ENCODE measurements at places on chromosomes 12 and 14.

DNA sequence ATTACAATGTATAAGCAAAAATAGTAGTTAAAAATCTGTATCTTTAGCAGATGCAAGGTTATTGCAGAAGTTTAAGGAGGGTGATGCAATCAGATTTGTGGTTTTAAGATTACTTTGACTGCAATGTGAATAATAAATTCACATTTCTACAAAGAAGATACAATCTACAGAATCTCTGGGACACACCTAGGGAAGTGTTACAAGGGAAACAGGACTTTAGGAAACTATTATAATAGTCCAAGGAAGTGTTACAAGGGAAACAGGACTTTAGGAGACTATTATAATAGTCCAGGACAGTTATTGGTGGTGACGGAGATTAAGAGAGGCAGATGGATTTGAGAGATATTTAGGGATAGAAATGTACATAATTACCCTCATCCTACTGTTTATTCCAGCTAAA is 154.4 kb upstream of the GARIN6 start:
- DNase-seq = no peak

DNA sequence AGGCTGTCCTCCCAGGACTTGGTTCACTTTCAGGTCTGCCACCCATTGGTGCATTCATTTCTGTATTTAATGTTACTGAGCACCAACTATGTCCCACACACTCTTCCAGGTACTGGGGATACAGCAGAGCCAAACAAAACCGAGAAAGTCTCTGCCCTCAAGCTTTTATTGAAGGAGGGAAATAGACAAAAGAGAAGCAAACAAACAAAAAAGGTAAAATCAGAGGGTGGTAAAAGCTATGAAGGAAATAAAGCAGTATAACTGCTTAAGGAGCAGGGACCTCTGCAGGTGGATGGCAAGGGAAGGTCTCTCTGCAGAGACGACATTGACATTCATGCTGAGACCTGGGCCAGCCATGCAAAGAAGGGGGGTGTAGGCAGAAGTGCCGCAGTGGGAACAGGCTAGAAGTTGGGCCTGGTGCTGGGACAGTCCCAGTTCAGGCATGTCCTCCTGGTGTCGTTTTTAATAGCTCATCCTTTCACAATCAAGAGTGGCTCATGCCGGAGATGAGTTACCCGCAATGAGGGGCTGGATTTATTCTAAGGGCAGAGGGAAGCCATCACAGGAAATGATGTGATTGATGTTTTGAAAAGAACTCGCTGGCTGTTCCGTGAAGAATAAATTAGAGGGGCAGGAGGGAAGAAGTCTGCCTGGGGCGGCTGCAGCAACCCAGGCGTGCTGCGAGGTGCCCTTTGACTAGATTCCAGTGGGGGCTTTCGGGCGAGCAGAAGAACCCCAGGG is 72.8 kb downstream of the IRF2BPL start:
- DNase-seq = peak; percentile 85

GRCh38 chr14:35122696-35123387 is 490 bp downstream of the PRORP start:
- DNase-seq = peak; percentile 32

DNA sequence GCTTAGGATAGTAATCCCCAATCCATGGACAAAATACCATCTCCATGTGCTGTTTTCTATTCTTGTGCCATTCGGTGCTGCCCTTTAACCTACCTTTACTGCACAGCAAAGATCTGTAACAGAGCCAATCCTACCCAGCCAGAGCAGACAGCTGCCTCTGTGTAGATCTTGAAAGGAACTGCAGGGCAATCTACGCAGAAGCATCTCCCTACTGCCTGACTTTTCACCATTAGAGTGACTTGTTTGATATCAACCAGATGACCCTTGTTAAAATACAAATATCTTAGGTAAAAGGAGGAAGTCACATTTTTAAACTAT is 33.9 kb upstream of the PPM1A start:
- DNase-seq = no peak

GRCh38 chr12:89899651-89900050 is 191.0 kb upstream of the ATP2B1 start:
- DNase-seq = no peak

DNA sequence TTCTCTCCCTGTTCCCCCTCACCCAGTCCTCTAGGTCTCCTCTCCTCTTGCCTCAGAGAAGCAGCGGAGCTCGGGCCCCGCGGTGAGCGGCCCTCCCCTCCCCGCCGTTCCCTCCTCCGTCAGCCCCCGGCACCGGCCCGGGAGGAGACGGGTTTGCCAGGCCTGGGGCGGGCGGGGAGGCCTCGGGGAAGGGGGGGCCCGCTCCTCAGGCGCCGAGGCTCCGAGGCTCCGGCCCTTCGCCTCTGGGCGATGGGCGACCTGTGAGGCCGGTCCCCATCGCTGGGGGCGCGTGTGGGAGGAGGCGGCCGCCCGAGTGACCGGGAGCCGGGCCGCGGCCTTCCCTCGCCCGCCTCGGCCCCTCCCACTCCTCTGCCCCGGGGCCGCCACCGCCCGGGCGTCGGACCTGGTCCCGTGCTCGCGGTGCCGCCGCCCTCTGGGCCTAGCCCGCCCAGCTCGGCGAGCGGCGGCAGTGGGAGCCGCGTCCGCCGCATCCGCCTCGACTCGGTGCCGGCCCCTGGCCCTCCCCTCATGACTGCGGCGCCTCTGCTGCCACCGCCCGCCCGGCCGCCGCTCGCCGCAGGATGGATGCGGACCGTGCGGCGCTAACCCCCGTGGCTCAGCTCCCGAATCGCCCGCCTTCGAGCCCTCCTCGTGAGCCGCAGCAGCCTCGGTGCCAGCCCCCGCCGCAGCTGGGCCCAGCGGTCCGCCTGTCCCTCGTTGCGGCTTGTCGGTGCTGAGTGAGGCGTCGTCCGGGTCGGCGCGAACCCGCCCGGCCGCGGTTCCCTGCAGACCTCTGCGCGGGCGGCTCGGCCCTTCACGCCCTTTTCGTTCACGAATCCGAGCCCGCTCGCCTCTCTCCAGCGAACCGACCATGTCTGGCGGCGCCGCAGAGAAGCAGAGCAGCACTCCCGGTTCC is 574 bp downstream of the WNK1 start:
- DNase-seq = no peak

DNA sequence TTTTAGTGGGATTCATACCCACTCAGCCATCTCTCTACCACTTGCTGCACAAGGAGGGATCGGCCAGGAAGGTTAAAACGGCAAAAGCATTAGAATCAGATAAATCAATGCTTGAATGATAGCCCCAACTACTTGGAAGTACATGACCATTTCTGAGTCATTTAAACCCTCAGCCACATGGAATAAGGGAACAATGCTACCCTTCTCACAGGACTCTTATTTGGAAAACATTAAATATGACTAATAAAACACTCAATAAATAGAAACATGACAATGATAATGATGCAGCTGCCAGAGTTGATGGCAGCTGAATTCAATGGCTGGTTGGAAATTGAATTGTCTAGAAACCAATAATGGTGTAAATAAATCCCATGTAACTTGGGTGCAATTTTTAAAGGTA is 165.4 kb downstream of the FLRT2 start:
- DNase-seq = no peak

DNA sequence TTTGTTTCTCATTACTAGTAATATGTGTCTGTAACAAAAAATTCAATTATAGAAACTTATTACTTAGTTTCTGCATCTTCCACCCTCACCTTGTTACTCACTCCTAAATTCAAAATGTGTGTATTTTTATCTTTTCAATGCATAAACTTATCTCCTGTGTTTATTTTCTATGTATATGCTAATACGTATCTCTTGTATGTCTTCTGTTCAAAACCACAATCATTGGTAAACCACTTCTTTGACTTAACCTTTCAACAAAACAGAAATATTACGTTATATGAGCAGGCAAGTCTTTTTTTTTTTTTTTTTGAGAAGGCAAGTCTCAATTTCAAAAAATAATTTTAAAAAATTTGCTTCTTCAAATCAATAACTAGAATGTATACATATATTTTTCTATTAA is 39.2 kb upstream of the RPH3A start:
- no peak for DNase-seq

DNA sequence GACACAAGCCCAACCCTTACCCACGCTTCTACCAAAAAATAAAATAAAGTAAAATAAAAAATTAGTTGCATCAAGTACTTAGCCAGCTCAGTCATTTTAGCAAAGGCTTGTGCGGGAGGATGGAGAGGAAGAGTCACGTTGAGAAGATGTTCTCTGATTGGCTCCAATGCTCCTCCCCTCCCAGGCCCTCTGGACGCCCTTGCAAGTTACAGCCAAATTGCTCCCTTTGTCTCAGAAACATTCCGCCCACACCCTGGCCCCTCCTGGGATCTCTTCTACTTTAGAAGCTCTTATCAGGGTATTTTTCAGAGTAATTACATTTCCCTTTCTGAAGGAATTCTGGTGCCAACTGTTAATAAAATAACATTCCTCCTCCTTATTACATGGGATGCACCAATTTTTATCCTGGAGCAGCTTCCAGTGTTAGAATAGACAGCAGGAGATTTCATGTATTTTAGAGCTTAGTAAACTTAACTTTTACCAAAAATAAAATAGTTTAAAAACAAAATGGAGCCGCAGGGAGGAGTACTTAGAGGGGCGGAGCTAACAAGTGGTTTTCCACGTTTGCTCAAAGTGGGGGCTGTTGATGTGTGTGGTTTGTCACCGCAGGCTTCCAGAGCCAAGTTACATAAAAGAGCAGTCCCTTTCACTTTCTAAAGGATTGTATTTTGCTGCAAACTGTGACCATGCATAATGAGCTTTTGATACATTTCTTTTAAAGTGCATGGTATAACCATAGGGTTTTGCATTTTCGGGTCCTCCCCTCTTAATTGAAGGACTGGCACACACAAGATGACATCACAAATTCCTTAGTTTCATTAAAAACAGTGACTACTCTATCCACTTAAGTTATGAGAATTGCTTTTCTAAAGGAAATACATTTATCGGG is 71.7 kb upstream of the RAP1B start:
- DNase-seq = peak; percentile 66

- no peak for DNase-seq
These were observed 75.0 kb downstream of the BICD1 start for GRCh38 chr12:32181498-32182175.

DNA sequence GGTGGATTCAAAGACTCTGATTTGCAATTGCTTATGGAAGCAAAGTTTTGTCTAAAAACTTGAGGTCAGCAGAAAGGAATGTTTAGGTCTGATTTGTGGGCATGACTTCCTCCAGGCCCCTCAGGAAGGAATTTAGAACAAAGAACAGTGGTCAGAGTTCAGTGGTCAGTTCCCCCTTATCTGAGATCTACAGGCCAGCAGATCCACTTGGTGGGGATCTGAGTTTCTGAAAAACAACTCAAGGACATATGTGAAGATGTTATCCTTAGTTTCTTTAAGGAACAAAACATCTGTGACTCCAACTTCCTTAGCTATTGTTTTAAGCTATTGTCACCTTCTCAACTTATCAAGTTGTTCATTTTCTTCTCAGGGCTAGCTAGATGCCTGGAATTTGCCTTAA is 28.0 kb upstream of the NAA30 start:
- no peak for DNase-seq

DNA sequence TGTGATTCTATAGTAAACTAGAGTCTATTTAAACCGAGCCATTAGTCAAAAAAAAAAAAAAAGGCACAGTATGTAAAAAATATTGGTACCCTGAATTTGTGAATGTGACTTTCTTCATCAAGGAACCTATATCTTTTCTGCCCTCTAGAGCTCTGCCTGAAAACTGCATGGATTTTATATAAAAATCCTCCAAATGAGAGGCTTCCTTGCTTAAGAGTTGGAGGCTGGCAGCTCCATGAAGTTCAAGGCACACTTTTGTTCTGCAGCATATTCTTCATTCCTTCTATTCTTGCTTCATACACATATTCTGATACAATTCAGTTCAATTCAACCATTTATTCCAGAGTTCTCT is 23.1 kb upstream of the NKX2-8 start:
- no peak for DNase-seq

GRCh38 chr12:80443974-80444666 is at the start of gene PTPRQ:
Gene PTPRQ, plus strand, starts transcription at chr12:80444235. Its CDS starts 111 bp downstream, at chr12:80444346.
- DNase-seq = no peak

GRCh38 chr12:75635606-75636444 is 124.4 kb upstream of the KRR1 start:
- DNase-seq = no peak

DNA sequence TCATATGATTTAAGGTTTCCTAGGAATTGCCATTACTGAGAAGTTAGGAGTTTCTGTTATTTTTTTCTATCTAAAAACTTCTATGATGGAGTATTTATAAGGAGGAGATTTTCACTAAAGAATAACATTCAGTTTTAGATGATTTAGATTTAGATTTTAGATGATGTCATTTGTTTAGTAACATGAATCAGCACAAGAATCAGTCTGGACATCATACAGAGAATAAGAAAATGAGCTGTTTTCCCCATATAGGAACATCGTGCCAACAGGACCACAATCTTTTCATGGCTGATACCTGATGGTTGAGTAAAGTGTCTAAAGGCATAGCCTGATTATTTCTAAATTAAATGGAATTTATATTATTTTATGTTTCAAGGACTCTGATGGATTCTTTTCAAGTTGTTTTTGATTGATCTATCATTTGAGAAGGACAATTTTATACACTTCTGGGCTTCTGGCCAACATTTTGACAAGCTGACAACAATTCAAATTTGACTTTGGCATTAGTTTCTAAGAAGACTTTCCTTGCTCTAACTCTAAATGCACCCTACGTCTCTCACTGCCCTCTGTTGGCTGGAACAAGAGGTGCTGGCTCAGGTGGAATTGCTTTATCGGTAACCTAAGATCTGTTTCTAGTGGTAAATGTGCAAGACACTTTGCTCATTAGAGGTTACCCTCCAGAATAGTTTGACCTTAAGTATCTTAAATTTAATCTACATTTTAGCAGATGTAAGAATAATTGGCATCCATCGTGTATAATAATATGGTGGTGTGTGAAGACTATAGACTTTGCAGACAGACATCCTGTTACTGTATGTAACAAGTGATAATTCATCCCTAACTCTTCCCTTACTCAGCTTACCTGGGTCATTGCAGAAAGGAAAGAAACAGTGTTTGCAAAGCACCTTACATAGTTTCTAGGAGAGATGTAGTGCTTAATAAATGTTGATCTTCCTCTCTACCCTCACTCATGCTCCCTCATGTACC is 42.8 kb upstream of the CPSF6 start:
- peak; percentile 3 for DNase-seq

GRCh38 chr12:94595152-94595551 is 55.2 kb downstream of the TMCC3 start:
- no peak for DNase-seq

- no peak for DNase-seq
These were observed 40.2 kb downstream of the B4GALNT3 start for GRCh38 chr12:499837-500458.

GRCh38 chr12:50188241-50188781 is 21.1 kb upstream of the CERS5 start:
- no peak for DNase-seq

GRCh38 chr14:61460718-61461611 is 139.6 kb downstream of the PRKCH start:
- peak; percentile 61 for DNase-seq

DNA sequence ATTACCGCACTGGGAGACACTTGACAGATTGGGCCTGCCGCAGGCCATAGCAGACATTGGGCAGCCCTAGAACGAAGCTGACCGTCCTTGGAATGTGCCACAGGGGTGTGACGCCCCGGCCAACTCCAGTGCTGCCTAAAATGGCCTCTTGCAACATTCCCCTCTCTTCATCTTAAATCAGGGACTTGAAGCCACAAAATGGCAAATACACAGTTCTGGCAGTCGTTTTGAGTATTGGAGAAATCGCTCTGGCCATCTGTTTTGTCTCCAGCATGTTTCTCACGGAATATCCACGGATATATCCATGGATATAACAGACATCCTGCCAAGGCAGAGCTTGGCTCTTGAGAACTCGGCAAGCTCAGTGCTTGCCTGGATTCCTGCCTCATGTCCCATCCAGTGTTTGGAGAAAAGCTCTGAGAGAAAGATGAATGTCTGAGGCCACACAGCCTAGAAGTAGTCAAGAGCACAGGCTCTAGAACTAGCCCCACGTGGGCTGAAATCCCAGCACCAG is 158.4 kb downstream of the CHST11 start:
- DNase-seq = no peak

Data from CD4-positive, alpha-beta T cell treated with Interferon alpha-2 for 1 hour (primary cell).